Tracheal epithelial cell (primary cell): ENCODE measurements at places on chromosomes 3 and 15. TPM values are rescaled to one million over a fixed set of nuclear protein-coding genes. Genes with fewer than 3 reads are reported as not detected.

Gene ACVR2B
- 5.3 and 6.0 TPM in 2 replicates for total RNA-seq

Gene CKMT1B
- 10.4 and 11.8 TPM in 2 replicates for total RNA-seq

Gene TRH
- not detected in 2 replicates for total RNA-seq

Gene CFAP100
- not detected in 2 replicates for total RNA-seq

Gene CFAP44
- total RNA-seq: 1.1 and 1.7 TPM in 2 replicates

Gene GRK7
- total RNA-seq: not detected in 2 replicates

Gene ACAN
- total RNA-seq: not detected in 2 replicates

Gene SPINT1
- total RNA-seq: 258 and 274 TPM in 2 replicates

Gene DUOX2
- 1.3 and 1.9 TPM in 2 replicates for total RNA-seq

Gene ZBED2
- total RNA-seq: 8.3 and 11.8 TPM in 2 replicates

Gene KNL1
- 1.1 and 2.2 TPM in 2 replicates for total RNA-seq

Gene CCR2
- total RNA-seq: not detected in 2 replicates

Gene PODXL2
- 2.1 and 5.5 TPM in 2 replicates for total RNA-seq

Gene FANCD2OS
- not detected in 2 replicates for total RNA-seq

Gene MESP2
- total RNA-seq: 0.48 and 1.3 TPM in 2 replicates

Gene RASL12
- total RNA-seq: not detected in 2 replicates

Gene MUSTN1
- total RNA-seq: not detected in 2 replicates

Gene ADGRG7
- 38.3 TPM in 1 of 2 replicates, not detected in the other for total RNA-seq

Gene FGF7
- total RNA-seq: under 0.01 TPM in 1 of 2 replicates, not detected in the other

Gene GASK1A
- 0.48 and 2.6 TPM in 2 replicates for total RNA-seq

Gene SNX22
- total RNA-seq: under 0.01 and 0.21 TPM in 2 replicates

Gene IL17RD
- 2.1 and 5.5 TPM in 2 replicates for total RNA-seq

Gene OR5H14
- not detected in 2 replicates for total RNA-seq

Gene COL6A5
- not detected in 2 replicates for total RNA-seq

Gene CLDN18
- total RNA-seq: not detected in 2 replicates

Gene CAMKV
- total RNA-seq: not detected in 2 replicates

Gene C15orf61
- total RNA-seq: 5.5 and 5.8 TPM in 2 replicates

Gene LNP1
- 0.48 and 1.9 TPM in 2 replicates for total RNA-seq

Gene RHOV
- 11.7 and 17.8 TPM in 2 replicates for total RNA-seq
